ENCODE measurements at places on chromosomes 6 and 20.

GRCh38 chr6:137923866-137924653, 57.0 kb downstream of the TNFAIP3 start:
- no peak for DNase-seq

DNA sequence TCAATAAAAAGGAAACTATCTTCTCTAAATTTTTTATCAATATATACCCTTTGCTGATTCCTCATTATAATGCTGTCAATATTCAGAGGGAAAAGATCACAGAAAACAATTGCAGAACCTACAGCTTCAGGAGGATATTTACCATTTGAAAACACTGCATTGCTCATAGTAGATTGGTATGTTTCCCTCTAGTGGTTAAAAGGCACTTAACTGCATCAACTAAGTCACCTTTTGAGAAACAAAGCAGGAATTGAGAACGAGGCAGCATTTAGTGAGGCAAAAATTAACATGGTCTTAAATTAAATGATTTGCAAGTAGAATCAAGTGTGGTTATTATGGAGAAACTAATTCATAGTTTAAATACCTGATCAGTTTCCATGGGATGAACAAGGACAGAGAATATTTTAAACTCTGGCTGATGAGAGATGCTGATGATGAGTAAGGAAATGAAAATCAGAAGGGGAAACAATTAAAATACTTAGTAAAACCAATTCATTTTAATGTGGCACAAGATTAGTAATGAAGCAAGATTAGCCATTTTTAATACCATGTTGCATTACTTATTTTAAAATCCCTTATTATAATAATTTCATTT, 642.1 kb downstream of the EPHA7 start:
- DNase-seq, result no peak

- no peak for DNase-seq
Measured at GRCh38 chr6:170080828-170081371, 210.0 kb downstream of the DLL1 start.

DNA sequence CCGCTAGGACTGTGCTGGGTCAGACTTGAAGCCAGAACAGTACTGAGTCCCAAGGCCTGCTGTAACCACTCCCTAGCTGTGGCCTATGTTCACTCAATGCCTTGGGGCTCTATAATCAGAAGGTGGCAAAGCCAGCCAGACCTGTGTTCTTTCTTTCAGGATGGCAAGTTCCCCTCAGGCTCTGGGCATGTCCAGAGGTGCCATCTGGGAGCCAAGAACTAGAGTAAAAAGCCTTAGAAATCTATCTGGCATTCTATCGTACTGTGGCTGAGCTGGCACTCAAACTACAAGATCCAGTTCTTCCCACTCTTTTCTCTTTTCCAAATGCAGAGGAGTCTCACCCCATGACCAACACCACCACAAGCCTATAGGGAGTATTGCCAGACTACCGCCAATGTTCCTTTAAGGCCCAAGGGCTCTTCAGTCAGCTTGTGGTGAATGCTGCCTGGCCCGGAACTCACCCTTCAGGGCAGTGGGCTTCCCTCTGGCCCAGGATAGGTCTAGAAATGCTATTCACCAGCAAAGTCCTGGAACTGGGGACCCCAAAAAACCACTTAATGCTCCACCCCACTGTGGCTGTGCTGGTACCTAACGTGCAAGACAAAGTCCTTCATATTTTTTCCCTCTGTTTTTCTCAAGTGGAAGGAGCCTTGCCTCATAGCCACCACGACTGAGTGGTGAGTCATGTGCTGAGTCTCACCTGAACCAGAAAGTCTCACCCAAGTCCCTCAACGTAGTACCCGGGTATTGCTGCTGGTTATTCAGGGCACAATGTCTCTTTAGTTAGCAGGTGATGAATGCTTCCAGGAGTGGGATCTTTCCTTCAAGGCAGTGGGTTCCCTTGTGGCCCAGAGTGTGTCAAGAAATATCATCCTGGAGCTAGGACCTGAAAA, 8.6 kb upstream of the SIRPB2 start:
- DNase-seq, result no peak

DNA sequence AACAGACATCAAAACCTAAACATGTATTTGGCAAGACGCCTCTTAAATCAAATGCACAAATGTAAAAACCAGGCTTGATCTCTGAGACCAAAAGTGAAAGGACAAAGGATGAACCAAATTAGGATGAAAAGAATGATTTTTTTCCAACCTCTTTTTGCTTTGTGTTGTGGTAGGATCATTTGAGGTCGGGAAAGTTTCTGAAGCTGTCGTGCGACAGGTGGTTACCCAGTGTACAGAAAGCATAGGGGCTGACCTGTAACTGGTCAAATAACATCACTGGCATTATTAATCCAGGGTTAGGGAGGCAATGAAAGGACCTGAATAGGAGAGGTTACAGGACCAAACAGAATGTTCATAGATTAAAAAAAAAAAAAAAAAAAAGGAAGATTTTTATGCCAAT, 18.1 kb upstream of the NOL7 start:
- DNase-seq, result no peak

- no peak for DNase-seq
Measured at GRCh38 chr6:161889324-161889723, 615.5 kb upstream of the AGPAT4 start.

DNA sequence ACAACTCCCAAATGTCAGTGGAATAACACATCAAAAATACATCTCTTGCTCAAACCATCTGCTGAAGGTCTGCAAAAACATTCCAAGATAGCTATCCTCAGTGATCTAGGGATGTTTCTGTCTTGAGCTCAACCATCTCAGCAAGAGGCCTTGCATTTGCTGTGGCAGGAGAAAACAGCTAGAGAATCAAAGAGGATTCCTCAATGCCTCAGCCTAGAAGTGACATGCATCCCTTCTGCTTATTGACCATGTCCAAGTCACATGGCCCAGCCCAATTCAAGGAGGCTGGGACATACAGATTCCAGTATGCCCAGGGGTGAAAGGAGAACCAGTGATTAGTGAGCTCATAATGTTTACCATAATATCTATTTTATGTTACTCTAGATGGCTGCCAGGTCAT, 269.5 kb downstream of the PLCB1 start:
- no peak for DNase-seq

- DNase-seq, result no peak
Measured at GRCh38 chr20:48819821-48820648, 7.8 kb downstream of the PREX1 start.

DNA sequence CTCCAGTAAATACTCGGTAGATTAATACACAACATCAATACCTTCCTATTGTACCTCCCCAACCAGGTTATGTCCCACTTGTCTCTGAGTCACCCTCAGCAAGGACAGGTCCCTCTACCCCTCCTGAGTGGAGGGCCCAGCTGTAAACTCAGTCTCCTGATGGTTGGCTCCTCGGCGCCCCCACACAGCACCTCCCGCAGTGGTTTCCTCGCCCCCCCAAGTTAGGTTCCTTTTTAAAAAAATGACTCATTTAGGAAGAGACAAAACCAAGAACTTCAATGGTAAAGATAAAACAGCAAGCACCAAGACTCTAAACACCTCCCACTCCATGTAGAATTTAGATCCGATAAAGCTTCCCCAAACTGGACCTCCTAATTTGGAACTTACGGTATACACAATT, 83.5 kb downstream of the TRERF1 start:
- DNase-seq, result no peak

DNA sequence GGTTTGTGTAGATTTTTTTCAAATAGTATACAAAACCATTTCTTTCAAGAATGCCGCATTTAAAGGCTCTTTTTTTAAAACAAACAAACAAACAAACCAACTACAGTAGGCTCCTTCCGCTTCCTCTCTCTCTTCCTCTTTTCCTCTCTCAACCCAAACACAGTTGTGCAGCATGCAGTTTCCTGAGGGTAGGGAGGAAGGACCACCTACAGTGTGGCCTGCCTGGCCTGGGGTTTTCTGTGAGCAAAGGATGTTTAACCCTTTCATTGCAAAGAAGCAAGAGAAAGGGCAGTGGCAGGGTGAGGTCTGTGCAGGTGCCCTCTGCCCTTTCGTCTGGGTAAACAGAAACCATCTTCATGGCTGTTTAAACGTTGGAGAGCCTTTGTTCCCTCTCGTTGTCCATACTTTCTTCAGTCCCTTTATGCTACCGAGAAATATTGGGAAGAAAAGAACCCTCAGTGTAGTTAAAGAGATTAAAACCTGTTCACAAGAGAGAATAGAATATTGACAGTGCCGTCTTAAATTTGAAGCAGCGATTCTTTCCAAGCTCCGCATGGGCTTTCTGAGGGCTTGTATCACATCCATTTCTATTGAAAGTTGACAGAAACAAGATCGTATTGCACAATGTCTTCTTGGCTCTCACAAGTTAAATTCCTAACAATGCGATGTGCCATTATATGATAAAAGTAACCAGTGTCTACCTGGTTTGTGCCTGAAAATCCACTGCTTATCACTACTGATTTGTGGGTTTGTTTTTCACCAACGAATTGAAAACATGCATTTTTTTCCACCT, 215.5 kb upstream of the SNX9 start:
- DNase-seq, result peak; percentile 52

DNA sequence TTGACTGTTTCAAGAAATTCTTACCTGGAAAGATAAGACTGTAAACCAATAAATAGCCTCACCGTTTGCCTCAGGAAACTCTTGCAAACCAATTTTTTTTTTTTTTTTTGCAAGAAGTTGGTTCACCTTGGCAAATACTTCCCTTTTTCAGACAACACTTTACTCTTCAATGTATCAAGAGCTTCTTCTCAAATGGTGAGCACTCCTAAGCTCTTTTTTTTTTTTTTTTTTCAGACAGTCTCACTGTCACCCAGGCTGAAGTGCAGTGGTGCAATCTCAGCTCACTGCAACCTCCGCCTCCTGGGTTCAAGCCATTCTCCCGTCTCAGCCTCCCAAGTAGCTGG, 22.7 kb upstream of the SNTA1 start:
- DNase-seq, result no peak

- no peak for DNase-seq
Measured at GRCh38 chr6:52389264-52389625, 27.3 kb downstream of the PAQR8 start.

DNA sequence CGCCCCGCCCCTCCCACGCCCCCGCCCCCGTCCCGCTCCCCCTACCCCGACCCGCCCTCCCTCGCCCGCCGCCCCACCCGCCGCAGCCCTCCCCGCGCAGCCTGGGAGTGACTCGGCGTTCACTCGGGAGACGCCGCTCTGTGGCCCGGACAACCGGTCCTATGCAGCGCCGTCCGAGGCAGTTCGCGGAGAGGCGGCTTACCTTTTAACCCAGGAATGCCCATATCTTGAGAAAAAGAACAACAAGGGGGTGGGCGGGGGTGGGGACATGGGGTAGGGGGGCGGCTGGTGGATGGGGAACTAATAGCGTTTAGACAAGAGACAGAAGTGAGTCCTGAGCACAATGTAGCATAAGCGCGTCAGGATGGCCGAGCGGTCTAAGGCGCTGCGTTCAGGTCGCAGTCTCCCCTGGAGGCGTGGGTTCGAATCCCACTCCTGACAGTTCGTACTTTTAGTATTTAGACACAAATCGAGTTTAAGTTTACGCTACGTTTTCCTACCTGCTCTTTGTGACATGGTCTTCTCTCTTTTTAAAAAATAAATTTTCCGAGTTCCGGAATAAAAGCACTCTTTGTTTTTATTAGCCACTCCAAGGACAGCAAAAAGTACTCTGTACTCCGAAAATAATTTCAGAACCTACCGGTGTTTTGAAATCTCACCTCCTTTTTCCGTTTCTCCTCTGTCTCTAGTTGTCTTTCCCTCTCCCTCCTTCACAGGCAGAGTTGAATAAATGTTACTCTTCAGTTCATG, 17.1 kb upstream of the HMGN4 start:
- no peak for DNase-seq

DNA sequence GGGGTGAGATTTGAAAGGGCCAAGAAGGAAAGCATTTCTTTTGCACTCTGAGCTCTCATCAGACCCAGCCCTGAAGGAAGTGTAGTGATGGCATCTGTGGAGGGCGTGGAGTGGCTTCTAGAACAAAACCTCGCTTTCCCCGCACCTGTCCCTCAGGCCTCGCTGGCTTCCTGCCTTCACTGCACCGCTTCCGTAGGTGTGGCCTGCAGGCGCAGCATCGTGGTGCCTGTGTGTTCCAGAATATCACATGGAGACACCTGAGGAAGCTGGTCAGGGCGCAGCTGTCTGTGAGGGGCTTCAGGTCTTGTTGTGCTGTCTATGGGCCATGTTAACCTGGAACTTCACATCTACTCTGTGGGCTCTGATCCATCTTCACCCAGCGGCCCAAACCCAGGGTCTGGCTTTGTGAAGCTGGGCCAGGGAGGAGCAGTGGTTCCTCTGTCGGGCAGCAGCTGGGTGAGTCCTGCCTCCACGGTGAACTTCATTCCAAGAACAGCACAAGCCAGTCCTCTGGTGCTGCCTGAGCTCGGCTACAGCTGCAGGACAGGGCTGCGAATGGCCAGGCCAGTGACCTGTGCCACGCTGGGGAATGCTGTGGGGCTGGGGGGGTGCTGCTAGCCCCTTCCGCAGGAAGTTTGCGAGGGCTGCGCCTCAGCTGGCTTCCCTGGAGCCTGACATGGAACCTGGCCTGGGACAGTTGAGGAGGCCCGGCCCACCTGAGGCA, 40.9 kb downstream of the DSTN start:
- DNase-seq, result no peak

GRCh38 chr6:18741741-18742140, 354.6 kb downstream of the RNF144B start:
- DNase-seq, result no peak

DNA sequence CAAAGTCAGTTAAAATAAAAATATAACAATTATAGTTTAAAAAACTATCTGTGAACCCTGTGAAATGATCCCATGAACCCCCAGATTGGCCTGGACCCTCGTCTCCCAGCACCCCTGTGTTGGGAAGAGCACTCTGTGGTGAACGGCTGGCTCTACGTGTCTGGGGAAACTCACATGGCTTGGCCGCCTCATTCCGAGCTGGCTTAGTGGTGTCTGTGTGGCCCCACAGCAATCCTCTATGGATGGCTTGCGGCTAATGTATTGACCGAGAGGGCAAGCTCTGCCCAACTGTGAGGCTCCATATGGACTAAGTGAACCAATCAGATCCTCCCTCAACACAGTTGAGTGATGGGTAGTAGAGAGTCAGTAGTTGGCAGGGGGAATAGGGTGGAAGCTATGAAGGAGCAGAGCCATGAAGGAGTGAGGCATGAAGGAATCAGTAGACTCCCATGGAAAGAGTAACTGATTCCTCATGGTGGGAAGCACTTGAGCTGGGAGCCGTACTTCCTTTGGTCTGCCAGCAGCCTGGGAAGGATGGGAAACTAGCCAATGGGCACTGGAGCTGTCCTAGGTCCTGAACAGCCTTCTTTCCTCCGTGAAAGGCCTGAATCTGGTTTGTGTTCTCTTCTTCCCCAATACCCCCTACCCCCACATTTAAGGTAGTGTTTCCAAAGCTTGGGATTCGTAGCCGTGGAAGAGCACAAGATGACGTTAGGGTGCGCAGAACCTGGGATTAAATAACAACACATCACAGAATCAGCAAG, 21.6 kb upstream of the ZNF831 start:
- no peak for DNase-seq

GRCh38 chr6:5398530-5398929, 137.2 kb downstream of the FARS2 start:
- DNase-seq, result no peak

DNA sequence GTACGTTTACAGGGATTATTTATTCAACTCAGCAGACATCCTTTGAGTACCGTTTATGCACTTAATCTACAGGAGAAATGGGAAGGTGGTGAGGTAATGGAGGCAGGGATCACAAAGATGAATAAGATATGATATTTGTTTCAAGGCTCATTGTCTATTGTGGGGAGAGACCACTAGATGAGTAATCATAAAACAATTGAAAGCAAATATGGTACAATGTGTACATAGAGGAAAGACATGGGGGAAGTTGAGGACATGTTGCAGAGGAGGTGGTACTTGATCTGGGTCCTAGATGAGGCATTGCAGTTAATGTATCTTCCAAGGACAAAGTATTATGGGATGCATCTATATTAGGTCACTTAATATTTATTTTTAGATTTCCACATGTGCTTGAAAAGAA, 13.7 kb upstream of the CDC5L start:
- DNase-seq, result no peak
